Erythroblast (primary cell): ENCODE measurements at places on chromosomes 7 and 10.

- peak; percentile 78 for DNase-seq
Measured at GRCh38 chr7:128405471-128406313, 4.1 kb downstream of the IMPDH1 start.

GRCh38 chr10:72322280-72323058 lies 32.2 kb downstream of the DNAJB12 start:
- no peak for DNase-seq

- DNase-seq, result peak; percentile 90
Measured at GRCh38 chr7:32890010-32890792, 1.4 kb downstream of the KBTBD2 start.

GRCh38 chr7:44854644-44855364 lies 6.9 kb upstream of the H2AZ2 start:
- DNase-seq, result no peak

- no peak for DNase-seq
Measured at GRCh38 chr10:70849582-70850016, 33.9 kb downstream of the SGPL1 start.

DNA sequence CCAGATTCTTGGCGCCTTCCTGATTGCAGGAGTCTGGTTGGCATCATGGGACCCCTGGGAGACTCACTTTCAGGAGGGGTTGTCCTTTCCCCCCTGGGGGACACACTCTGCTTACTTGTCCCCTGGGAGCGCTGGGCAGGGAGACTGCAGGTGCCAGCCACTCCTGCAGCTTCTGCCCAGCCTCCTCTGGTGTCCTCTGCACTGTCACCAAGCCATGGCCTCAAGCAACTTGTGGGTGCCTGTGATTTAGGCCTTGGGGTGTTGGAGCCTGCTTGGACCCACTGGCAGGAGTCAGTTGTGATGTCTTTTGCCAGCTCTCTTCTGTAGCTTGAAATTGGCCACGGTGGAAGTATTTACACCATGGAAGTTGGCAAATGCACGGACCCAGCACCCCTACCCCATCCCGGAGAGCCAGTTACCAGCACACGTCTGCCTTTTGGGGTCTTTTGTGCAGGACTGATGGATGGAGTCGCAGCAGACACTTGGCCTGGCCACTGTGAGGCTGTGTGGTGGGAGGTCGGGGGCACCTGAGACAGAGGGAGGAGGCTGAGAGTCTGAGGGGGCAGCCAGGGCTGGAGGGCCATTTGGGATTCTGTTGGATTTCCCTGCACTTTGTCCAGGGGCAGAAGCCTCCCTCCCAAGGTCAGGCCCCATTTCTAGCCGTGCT lies 104.7 kb downstream of the LHPP start:
- no peak for DNase-seq
